Stomach (tissue), 19 donors: ENCODE measurements at places on chromosomes 11 and 22.

DNA sequence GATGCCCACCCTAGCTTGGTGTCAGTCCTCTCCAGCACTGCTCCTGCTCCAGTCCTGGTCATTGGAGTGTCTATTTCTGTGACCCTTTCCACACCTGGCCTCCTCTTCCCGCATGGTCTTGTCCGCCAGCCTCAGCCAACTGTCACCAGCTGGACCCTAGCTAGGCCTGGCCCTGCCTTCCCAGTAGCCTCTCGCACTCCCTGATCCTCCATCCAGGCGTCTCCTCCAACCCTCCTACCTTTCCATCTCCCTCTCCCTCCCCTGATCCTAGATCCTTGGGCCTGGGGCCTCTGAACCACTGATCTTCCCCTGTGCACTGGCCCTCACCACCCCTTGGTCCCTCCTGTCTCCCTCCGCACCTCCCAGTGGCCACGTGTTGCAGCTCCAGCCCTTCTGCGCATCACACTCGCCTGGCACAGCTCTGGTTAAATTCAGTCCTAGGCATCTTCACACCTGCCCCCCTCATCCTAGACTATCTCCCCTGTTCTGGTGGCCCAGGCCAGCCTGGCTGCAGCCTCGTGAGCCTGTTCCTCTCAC is 9.9 kb downstream of the SYNGR1 start:
- H3K4me3 ChIP-seq: no peak overlapping the region
- no peak overlapping the region for H3K27ac ChIP-seq
- no peak for DNase-seq

DNA sequence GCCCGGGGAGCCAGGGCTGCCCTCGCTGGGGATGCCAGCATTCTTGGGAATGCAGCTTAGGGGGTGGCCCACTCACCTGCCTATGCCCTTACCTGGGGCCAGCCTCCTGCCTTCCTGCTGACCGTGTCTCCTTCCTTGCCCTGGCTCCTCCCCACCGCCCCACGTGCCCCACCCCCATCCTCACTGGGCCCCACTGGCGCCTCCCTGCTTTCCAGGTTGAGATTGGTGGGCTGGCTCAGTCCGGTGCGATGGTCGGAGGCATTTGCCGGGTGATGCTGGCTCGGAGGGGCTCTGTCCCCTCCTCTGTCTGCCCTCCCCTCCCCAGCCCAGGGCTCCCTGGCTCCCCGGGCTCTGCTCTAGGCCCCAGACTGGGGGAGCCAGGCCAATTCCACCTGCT is 34.1 kb upstream of the GRAMD4 start:
- peak; percentile 73 for DNase-seq
- no peaks in the 10 kb centered on the region for H3K36me3 ChIP-seq
- H3K27me3 ChIP-seq: no peaks in the 10 kb centered on the region
- H3K4me1 ChIP-seq: peaks cover 96% of the 10 kb centered on the region
- H3K27ac ChIP-seq: no peak overlapping the region
- H3K4me3 ChIP-seq: no peak overlapping the region

DNA sequence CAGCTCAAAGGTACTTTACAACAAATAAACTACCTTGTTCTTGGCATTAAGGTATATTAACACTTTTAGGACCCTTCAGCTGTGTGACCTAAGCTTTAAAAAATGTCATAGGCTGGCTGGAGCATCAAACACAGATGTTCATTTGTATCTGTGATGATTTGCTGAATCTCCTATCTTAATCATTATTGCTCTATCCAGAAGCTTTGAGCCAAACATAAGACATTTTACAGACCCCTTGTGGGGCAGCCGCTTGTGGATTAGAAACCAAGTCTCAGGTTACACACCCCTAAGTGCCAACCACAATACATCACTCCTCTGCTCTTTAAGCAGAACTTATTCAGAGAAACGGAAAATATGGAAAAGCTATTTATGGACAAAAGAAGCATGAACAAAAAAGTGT is 394.2 kb upstream of the CCDC90B start:
- no peak for DNase-seq
- H3K4me1 ChIP-seq: no peaks in the 10 kb centered on the region

GRCh38 chr11:91220476-91221202 is 997.8 kb upstream of the CHORDC1 start:
- no peak overlapping the region for H3K4me3 ChIP-seq
- H3K27ac ChIP-seq: no peak overlapping the region
- H3K27me3 ChIP-seq: no peaks in the 10 kb centered on the region

DNA sequence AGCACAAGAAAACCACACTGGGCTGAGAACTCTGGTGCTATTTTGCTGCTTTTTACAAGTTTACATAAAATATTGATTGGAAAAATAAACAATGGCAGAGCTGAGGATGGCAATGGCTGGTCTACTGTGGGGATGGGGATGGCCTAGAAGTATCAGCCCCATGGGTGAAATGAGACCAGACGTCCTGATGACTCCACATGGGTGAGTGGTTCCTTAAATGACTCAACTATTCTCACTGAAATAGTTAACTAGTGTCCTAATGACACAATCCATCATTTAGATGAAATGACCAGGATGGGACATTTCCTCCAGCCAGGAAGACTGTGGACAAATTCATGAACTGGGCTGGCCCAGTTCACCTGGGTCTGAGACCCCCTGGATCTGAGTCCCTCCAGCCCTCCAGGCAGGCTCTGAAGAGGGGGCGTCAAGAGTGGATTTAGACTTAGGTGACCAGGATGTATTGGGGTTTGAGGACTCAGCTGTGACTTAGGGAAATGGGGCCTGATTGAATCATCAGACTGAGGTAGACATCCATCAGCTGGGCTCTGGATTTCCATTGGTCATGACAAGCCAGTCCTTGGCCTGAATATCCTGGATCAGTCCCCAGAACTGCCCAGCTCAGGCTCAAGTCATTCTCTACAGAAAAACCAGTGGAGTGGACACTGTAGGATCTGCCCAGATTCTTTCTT is 98.2 kb upstream of the IGLL5 start:
- H3K4me1 ChIP-seq: no peaks in the 10 kb centered on the region
- peaks cover 32% of the 10 kb centered on the region for H3K27me3 ChIP-seq
- no peak overlapping the region for H3K4me3 ChIP-seq
- no peaks in the 10 kb centered on the region for H3K36me3 ChIP-seq
- DNase-seq: no peak

- H3K27me3 ChIP-seq: peaks cover 11% of the 10 kb centered on the region
- no peak within 1 kb of the TSS for H3K27ac ChIP-seq
- peaks cover 6% of the 10 kb centered on the region for H3K4me1 ChIP-seq
- no peaks in the 10 kb centered on the region for H3K36me3 ChIP-seq
Measured at GRCh38 chr22:40679249-40679963, at the start of gene MCHR1. Gene MCHR1, plus strand, starts transcription at chr22:40679484. Its CDS starts 169 bp downstream, at chr22:40679653.

DNA sequence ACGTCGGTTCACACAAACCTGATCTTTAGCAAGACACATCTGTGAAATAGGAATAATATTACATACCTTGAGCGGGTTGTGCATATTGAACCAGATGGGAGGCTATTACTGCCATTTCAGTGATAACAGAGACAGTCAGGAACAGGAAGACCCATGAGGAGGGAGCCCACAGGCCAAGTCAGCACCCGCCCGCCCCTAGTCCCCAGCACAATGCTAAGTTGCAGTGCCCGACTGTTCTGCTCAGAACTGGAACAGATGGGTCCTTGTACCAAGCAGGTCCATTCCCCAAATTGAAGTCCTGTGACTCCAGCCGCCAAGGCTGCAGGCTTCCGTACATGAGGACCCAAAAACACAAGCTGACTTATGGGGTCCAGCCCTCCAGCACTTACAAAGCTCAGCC is 9.3 kb downstream of the CXCR5 start:
- no peak overlapping the region for H3K4me3 ChIP-seq
- no peak for DNase-seq
- no peak overlapping the region for H3K27ac ChIP-seq
- H3K27me3 ChIP-seq: no peaks in the 10 kb centered on the region

DNA sequence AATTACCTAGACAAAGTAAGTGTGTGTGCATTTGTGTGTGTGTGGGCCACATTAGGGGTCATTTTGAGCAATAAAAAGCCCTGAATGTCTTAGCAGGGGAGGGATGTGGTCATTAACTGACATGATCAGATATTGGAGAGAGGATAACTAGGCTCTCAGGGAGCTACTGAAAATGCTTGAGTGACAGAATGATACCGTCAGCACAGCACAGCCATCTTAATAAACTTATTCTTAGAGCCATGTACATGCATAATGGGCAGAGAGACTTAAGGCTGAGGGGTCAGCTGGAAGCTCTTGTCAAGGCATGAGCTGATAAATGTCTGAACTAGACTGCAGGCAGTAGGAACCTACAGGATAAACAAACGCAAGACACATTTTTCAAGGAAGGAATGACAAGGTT is 239.1 kb upstream of the NCAM1 start:
- no peaks in the 10 kb centered on the region for H3K36me3 ChIP-seq
- no peaks in the 10 kb centered on the region for H3K4me1 ChIP-seq
- peaks cover 14% of the 10 kb centered on the region for H3K27me3 ChIP-seq
- no peak overlapping the region for H3K27ac ChIP-seq
- H3K4me3 ChIP-seq: no peak overlapping the region
- DNase-seq: no peak

DNA sequence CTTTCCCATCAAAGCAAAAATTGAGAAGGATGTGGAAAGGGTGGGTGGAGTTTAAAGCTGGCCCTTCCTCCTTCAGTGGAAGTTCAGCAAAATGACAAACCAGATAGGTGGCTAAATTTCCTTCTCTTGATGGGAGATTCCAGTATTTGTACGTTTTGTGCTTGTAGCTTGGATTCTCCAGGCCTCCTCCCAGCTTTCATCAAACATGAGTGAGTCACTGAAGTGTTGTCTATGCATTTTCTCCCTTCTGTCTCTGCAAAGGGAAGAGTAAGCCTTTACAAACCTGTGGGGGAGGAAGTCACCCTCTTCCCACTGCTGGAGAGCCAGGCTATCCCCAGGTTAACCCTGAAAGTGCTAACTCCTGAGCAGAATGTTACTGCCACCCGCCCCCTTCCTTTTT is 6.4 kb downstream of the MARK2 start:
- H3K4me1 ChIP-seq: peaks cover 99% of the 10 kb centered on the region
- H3K36me3 ChIP-seq: peaks cover 28% of the 10 kb centered on the region
- no peaks in the 10 kb centered on the region for H3K27me3 ChIP-seq
- no peak overlapping the region for H3K27ac ChIP-seq
- no peak for DNase-seq

DNA sequence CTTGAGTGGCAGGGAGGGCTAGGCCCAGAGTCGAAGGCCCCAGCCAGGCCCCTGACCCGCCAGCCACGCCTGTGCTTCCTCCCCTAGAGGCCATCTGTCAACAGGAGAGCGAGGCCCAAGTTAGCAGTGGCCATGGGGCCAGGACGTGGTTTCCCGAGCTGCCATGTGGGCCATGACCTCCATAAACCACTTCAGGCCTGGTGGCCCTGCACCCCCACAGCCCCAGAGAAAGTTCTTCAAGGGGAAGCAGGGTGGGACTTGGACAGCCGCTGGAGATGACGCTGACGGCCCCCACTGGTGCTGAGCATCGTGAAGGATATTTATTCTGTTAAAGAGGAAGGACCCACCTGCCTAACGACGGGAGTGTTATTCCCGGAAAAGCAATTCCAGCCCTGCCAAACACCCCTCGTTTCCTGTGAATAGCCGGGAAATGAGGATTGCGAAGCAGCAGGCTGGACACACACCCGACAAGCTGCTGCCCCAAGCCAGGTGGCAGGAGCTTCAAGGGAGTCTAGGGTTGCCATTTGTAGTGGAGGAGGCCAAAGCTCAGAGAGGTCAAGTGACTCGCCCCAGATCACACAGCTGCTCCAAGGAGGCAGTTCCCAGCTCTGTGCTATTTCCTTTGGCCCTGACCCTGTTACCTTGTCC is 12.8 kb downstream of the PRR5 start:
- peaks cover 15% of the 10 kb centered on the region for H3K4me1 ChIP-seq
- no peak overlapping the region for H3K4me3 ChIP-seq
- no peak for DNase-seq
- H3K36me3 ChIP-seq: peaks cover 20% of the 10 kb centered on the region
- H3K27ac ChIP-seq: no peak overlapping the region

- no peak overlapping the region for H3K4me3 ChIP-seq
- no peaks in the 10 kb centered on the region for H3K27me3 ChIP-seq
- peak; percentile 74 for DNase-seq
Measured at GRCh38 chr11:95291946-95292345, 60.9 kb upstream of the SESN3 start.

- DNase-seq: peak; percentile 67
- no peaks in the 10 kb centered on the region for H3K27me3 ChIP-seq
- H3K27ac ChIP-seq: peak overlapping the region; percentile 79
- H3K36me3 ChIP-seq: peaks cover 30% of the 10 kb centered on the region
Measured at GRCh38 chr11:6637871-6638270, 17.7 kb downstream of the DCHS1 start.

DNA sequence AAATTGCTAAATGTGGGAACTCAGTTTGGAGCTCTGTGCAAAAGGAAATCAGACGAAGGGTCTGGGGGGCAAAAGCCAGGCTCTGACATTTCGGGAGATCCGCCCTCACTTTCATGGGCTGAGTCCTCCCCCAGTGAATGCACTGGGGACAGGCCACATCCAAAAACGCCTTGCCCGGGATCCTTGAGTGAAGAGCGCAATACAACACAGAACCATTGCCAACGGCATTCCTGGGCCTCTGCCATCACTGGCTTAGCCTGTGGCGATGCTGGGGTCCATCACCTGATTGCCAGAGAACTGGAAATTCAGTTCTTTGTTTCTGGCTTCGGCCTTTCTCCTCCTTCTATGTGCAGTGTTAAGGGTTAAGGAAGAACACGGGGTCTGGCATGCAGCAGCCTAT is 297.9 kb downstream of the SHANK2 start:
- no peaks in the 10 kb centered on the region for H3K27me3 ChIP-seq
- no peak overlapping the region for H3K4me3 ChIP-seq
- H3K27ac ChIP-seq: no peak overlapping the region
- peaks cover 2% of the 10 kb centered on the region for H3K4me1 ChIP-seq

- no peak overlapping the region for H3K4me3 ChIP-seq
- H3K36me3 ChIP-seq: no peaks in the 10 kb centered on the region
- peaks cover 19% of the 10 kb centered on the region for H3K4me1 ChIP-seq
- H3K27ac ChIP-seq: peak overlapping the region; percentile 74
Measured at GRCh38 chr22:46028106-46028991, 51.4 kb upstream of the WNT7B start.

- no peaks in the 10 kb centered on the region for H3K36me3 ChIP-seq
- H3K4me3 ChIP-seq: peak overlapping the region; percentile 60
- H3K27me3 ChIP-seq: peaks cover 83% of the 10 kb centered on the region
- H3K4me1 ChIP-seq: peaks cover 7% of the 10 kb centered on the region
Measured at GRCh38 chr11:130426837-130427341, 1.5 kb downstream of the ADAMTS8 start.

- H3K36me3 ChIP-seq: no peaks in the 10 kb centered on the region
- H3K27me3 ChIP-seq: no peaks in the 10 kb centered on the region
- DNase-seq: peak; percentile 13
- H3K4me1 ChIP-seq: no peaks in the 10 kb centered on the region
Measured at GRCh38 chr11:79648766-79649520, 208.1 kb upstream of the TENM4 start.

- no peak for DNase-seq
- peaks cover 21% of the 10 kb centered on the region for H3K36me3 ChIP-seq
- H3K4me3 ChIP-seq: no peak overlapping the region
- no peak overlapping the region for H3K27ac ChIP-seq
- H3K4me1 ChIP-seq: peaks cover 60% of the 10 kb centered on the region
Measured at GRCh38 chr22:19846620-19847344, 7.9 kb downstream of the GNB1L start.

DNA sequence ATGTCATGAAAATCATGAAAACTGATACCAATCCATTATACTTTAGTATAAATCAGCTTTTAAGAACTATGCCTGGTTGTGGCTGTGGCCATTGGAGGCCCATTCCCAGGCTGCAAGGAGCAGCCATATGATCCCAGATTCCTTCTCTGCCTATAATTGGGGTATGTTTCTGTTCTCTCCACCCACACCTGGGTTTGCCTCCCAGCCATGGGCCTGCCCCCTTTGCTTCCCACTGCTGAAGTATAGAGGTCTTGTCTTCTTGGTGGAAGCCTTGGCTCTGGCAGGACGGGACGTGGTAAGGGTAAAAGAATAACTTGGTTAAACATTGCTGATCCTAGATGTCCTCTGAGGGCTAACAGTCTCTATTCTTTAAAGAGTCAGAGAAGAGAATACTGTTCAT is 2.4 kb downstream of the MICAL2 start:
- H3K27ac ChIP-seq: peak overlapping the region; percentile 95
- peaks cover 40% of the 10 kb centered on the region for H3K4me1 ChIP-seq
- DNase-seq: no peak
- no peaks in the 10 kb centered on the region for H3K27me3 ChIP-seq
